ENCODE measurements at places on chromosomes 12 and 14. TPM values are rescaled to one million over a fixed set of nuclear protein-coding genes. Genes with fewer than 3 reads are reported as not detected.

CRIP1 gene
- 1,885 TPM for total RNA-seq

LTB4R2 gene
- total RNA-seq: 3.6 TPM

FBRSL1 gene
- total RNA-seq: 82.4 TPM

CD69 gene
- total RNA-seq: not detected

SBNO1 gene
- total RNA-seq: 25.6 TPM

TSHR gene
- not detected for total RNA-seq

TOX4 gene
- total RNA-seq: 59.5 TPM

HOXC4 gene
- total RNA-seq: 4.0 TPM

FOXG1 gene
- 0.09 TPM for total RNA-seq

CD163L1 gene
- total RNA-seq: 0.52 TPM

CCDC196 gene
- not detected for total RNA-seq

PLEKHD1 gene
- 0.03 TPM for total RNA-seq

TAS2R19 gene
- not detected for total RNA-seq

KRT74 gene
- not detected for total RNA-seq

ADCY4 gene
- not detected for total RNA-seq

AGAP2 gene
- total RNA-seq: 0.16 TPM

KRT77 gene
- not detected for total RNA-seq

KRT85 gene
- not detected for total RNA-seq

RNASE1 gene
- 0.35 TPM for total RNA-seq

RHEBL1 gene
- total RNA-seq: 6.3 TPM

LBHD2 gene
- total RNA-seq: not detected

BMP4 gene
- total RNA-seq: 3.1 TPM

PIWIL1 gene
- total RNA-seq: not detected

MYO1H gene
- not detected for total RNA-seq

WASHC4 gene
- 19.0 TPM for total RNA-seq

FOXN3 gene
- 6.0 TPM for total RNA-seq

POLR3B gene
- 5.4 TPM for total RNA-seq

CLEC2A gene
- total RNA-seq: not detected

LAG3 gene
- total RNA-seq: 0.88 TPM

DHRS2 gene
- 8.7 TPM for total RNA-seq

CLEC6A gene
- total RNA-seq: not detected

C14orf180 gene
- not detected for total RNA-seq

GPR68 gene
- 0.07 TPM for total RNA-seq

CTSG gene
- not detected for total RNA-seq

MDP1 gene
- 30.3 TPM for total RNA-seq

TAC3 gene
- 0.24 TPM for total RNA-seq

C3AR1 gene
- total RNA-seq: not detected

COCH gene
- total RNA-seq: 20.4 TPM

KRT72 gene
- not detected for total RNA-seq

KRT73 gene
- total RNA-seq: not detected

SERPINA4 gene
- total RNA-seq: not detected

SPSB2 gene
- 18.7 TPM for total RNA-seq

CMKLR1 gene
- not detected for total RNA-seq

MYF5 gene
- total RNA-seq: not detected

P2RX4 gene
- total RNA-seq: 20.8 TPM

RNASE4 gene
- 5.4 TPM for total RNA-seq

LMNTD1 gene
- total RNA-seq: not detected

KCNC2 gene
- total RNA-seq: not detected

PSMB5 gene
- total RNA-seq: 301 TPM

STK38L gene
- 10.7 TPM for total RNA-seq

PKP2 gene
- 2.1 TPM for total RNA-seq

FGF23 gene
- not detected for total RNA-seq

RILPL1 gene
- 12.2 TPM for total RNA-seq

Data from A549 treated with CpdA at 1 μM for 4 hours (cell line).